ENCODE measurements at places on chromosomes 3 and 15. TPM values are rescaled to one million over a fixed set of nuclear protein-coding genes. Genes with fewer than 3 reads are reported as not detected.

The SKOR1 gene
- polyA plus RNA-seq = 0.28 TPM

- peaks cover 13% of the 10 kb centered on the region for H3K36me3 ChIP-seq
- peaks cover 6% of the 10 kb centered on the region for H3K27me3 ChIP-seq
- H3K4me3 ChIP-seq = peak within 1 kb of the TSS; percentile 49
- H3K4me1 ChIP-seq = peaks cover 15% of the 10 kb centered on the region
Measured at GRCh38 chr15:43517354-43518196, at the start of gene MAP1A. Gene MAP1A, plus strand, starts transcription at chr15:43517608. Its CDS starts 3,866 bp downstream, at chr15:43521474.

DNA sequence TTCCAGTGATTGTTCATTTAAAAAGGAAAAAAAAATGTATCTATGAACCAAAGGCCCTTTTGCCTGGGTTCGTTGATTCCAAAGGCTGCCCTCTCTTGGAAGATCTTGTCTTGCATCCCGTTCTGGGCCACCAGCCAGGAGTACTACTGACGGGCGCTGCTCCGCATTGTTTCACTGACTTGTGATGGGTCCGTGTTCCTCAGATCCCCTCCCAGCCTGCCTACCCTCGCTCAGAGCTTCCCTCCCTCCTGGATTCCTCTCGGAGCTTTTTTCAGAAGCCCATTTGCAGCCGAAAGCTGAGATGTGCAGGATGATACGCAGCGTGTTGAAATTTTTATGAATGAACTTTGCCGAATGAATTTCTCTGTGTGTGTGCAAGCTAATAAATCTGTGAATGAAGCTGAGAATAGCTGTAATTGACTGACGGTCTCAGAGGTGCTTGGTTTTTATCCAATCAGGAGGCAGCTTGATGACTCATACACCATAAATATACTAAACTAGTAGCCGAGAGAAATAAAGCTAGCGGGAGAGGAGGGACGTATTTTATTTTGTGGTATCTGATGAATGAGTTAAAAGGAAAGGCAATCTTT lies at the start of gene SHC4:
SHC4 (minus strand) TSS at position 396 of the 590 bp plus-strand sequence. CDS start 904 bp downstream, outside the sequence.
- peak; percentile 72 for DNase-seq
- no peak within 1 kb of the TSS for H3K27ac ChIP-seq
- H3K4me3 ChIP-seq = peak within 1 kb of the TSS; percentile 36

DNA sequence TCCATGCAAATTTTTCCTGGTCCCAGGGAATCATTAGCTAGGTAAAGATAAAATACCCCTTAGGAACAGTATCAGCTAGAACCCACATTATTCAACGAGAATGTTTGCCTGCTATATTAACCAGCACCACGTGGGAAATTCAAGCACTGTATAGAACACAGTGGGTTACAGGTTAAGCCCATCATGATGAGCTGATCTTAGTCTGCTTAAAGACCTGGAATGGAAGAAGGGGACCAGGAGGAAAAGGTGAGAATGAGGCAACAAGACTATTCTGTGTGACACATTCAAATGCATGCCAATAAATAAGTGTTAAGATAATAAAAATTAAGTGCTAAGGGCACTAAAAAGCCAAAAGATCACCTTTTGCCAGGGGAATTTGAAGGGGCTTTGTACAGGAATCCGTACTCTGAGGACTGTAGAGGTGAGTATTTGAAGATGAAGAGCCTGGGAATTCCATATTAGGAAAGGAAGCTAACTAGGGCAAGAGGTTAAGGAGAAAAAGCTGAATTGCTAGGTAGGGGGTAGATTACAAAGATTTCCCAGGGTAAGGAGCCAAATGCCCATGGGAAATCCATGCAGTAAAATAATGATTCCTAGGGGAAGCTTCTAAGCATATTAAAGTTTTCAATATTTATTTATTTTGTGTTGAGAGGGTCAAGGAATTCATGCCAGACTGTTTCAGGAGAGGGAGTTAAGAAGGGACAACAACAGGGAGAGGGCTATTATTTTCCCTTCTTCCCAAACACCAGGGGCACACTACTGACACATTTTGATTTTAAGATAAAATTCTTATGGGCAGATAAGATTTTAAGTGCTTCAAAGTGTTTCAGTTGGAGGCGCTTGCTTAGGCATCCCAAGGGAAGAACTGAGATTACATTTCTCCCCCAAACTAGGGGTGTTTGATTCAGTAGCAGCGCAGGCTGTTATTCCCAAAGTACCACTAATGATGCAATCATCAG lies 2.3 kb upstream of the MED12L start:
- H3K36me3 ChIP-seq = no peaks in the 10 kb centered on the region
- H3K27me3 ChIP-seq = peaks cover 34% of the 10 kb centered on the region
- H3K27ac ChIP-seq = no peak overlapping the region
- no peak overlapping the region for H3K4me3 ChIP-seq

The HAPLN3 gene
- 2.8 TPM for polyA plus RNA-seq

The PODXL2 gene
- 10.9 TPM for polyA plus RNA-seq

DNA sequence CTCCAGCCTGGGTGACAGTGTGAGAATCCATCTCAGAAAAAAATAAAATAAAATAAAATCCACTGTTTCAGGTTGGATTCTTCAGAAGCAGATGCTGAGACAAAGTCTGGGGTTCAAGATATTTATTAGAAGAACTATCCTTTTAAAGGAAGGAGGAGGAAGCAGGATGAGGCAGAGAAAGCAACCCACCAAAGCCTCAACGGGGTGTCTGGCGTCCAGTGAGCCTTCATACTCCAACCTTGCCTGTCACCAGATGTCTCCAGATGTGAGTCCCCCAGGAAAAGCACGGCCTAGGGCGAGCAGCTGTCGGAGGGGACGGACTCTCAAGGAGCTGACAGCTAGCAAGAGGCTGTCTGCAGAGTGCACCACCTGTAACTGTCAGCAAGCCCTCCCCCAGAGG lies 37.3 kb downstream of the MB21D2 start:
- no peaks in the 10 kb centered on the region for H3K36me3 ChIP-seq
- H3K4me1 ChIP-seq = peaks cover 43% of the 10 kb centered on the region
- H3K27me3 ChIP-seq = no peaks in the 10 kb centered on the region
- no peak for DNase-seq
- H3K4me3 ChIP-seq = no peak overlapping the region
- no peak overlapping the region for H3K27ac ChIP-seq

- no peaks in the 10 kb centered on the region for H3K36me3 ChIP-seq
- peak; percentile 19 for DNase-seq
- H3K27me3 ChIP-seq = no peaks in the 10 kb centered on the region
- H3K4me3 ChIP-seq = no peak overlapping the region
- H3K27ac ChIP-seq = no peak overlapping the region
- peaks cover 3% of the 10 kb centered on the region for H3K4me1 ChIP-seq
Measured at GRCh38 chr15:43998607-43999006, 171.8 kb downstream of the WDR76 start.

The SCG5 gene
- polyA plus RNA-seq = 22.2 TPM

- H3K36me3 ChIP-seq = no peaks in the 10 kb centered on the region
- no peaks in the 10 kb centered on the region for H3K27me3 ChIP-seq
- H3K4me3 ChIP-seq = no peak overlapping the region
- no peaks in the 10 kb centered on the region for H3K4me1 ChIP-seq
Measured at GRCh38 chr3:153961494-153961893, 159.7 kb upstream of the ARHGEF26 start.

DNA sequence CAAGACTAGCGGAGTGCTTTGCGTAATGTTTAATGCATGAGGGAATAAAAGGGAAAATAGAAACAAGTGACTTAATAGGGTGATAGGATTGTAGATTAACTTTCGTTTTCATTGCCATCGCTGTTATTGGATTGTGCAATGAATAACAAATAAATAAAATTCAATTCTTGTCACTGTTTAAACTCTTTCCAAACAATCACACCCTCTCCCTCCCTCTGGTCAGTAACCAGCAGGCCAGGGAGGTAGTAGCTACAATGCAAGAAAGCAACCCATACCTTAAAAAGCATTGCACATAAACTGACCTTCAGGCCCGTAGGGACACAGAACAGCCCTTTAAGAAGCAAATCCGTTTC lies 705 bp upstream of the TFRC start:
- H3K4me3 ChIP-seq = peak overlapping the region; percentile 83
- H3K36me3 ChIP-seq = no peaks in the 10 kb centered on the region
- peak; percentile 2 for DNase-seq
- H3K27me3 ChIP-seq = no peaks in the 10 kb centered on the region

DNA sequence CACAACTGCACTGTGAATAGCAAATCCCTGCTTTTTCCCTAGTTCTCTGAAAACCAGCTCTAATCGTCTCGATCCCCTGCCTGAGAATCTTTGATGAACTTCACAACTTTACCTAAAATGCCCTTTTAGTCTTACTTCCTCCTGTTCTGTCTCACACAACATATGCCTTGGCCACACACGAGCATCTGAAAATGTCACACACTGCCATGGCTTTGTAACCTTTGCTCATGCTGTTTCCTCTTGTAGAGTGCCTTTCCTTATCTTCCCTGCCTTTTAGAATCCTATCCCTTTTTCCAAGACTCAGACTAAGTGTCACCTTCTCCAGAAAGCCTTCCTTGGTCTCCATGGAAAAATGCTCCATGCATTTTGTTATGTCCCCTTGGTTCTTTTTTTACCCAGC lies 71.4 kb upstream of the HACD2 start:
- no peak for DNase-seq
- peaks cover 31% of the 10 kb centered on the region for H3K4me1 ChIP-seq
- H3K4me3 ChIP-seq = no peak overlapping the region
- no peaks in the 10 kb centered on the region for H3K27me3 ChIP-seq

DNA sequence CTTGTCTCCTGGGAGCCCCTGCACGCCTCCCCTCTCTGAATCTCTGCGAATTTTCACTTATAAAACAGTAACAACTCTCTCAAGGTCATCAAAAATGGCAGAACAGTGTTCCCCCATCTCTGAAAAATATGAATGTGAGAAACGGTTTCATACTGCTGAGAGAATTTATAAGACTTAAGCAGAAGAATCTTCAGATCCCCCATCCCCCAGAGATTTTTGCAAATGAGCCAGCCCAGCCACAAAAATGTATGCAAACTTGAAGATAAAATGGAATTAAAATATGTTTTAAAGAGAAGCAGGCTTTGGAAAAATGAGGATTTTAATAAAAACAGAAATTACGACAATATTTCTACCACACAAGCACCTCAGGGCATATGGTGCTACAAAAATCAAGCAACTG lies 173.0 kb downstream of the STT3B start:
- H3K36me3 ChIP-seq = peaks cover 4% of the 10 kb centered on the region
- H3K4me1 ChIP-seq = no peaks in the 10 kb centered on the region
- H3K4me3 ChIP-seq = no peak overlapping the region

- H3K36me3 ChIP-seq = no peaks in the 10 kb centered on the region
- no peak overlapping the region for H3K27ac ChIP-seq
- no peaks in the 10 kb centered on the region for H3K27me3 ChIP-seq
- H3K4me3 ChIP-seq = no peak overlapping the region
- no peaks in the 10 kb centered on the region for H3K4me1 ChIP-seq
Measured at GRCh38 chr15:100941536-100941935, 22.4 kb downstream of the LRRK1 start.

GRCh38 chr3:138361561-138361971 lies 13.2 kb downstream of the MRAS start:
- H3K4me3 ChIP-seq = no peak overlapping the region
- DNase-seq = no peak
- no peaks in the 10 kb centered on the region for H3K27me3 ChIP-seq

GRCh38 chr3:150238995-150239619 lies 169.0 kb upstream of the TSC22D2 start:
- H3K4me3 ChIP-seq = no peak overlapping the region
- no peak overlapping the region for H3K27ac ChIP-seq
- H3K4me1 ChIP-seq = peaks cover 12% of the 10 kb centered on the region
- H3K36me3 ChIP-seq = no peaks in the 10 kb centered on the region
- no peaks in the 10 kb centered on the region for H3K27me3 ChIP-seq

The ELL3 gene
- polyA plus RNA-seq = 38.9 TPM

DNA sequence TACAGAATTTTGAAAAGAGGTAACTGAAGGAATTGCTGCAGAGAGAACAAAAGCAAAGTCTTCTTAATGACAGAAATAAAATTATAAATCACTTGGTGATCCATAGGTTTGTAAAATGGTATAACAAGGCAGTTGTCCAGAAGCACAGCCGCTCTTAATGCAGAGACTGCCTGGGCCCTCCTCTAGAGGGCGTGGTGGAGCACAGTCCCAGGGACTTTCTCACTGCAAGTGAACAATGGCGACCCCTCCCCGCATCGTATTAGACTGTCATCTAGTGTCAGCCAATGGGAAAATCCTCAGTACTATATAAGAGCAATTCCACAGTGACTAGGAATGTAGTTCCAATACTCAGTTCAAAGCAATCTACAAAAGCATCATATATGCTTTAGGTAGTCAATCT lies 26.4 kb upstream of the ZBED2 start:
- no peak for DNase-seq
- H3K27me3 ChIP-seq = no peaks in the 10 kb centered on the region
- H3K4me1 ChIP-seq = no peaks in the 10 kb centered on the region
- no peak overlapping the region for H3K4me3 ChIP-seq

- no peaks in the 10 kb centered on the region for H3K27me3 ChIP-seq
- H3K4me3 ChIP-seq = no peak overlapping the region
- no peak overlapping the region for H3K27ac ChIP-seq
- DNase-seq = no peak
Measured at GRCh38 chr3:152305075-152305474, 36.3 kb downstream of the MBNL1 start.

- H3K27ac ChIP-seq = peak overlapping the region; percentile 1
- H3K27me3 ChIP-seq = no peaks in the 10 kb centered on the region
- DNase-seq = no peak
- H3K4me1 ChIP-seq = peaks cover 58% of the 10 kb centered on the region
Measured at GRCh38 chr15:74865316-74865715, 7.8 kb downstream of the SCAMP2 start.

The CAV3 gene
- 0.61 TPM for polyA plus RNA-seq

GRCh38 chr15:98648654-98649471 lies 524 bp downstream of the IGF1R start:
- peak overlapping the region; percentile 84 for H3K4me3 ChIP-seq
- peak overlapping the region; percentile 84 for H3K27ac ChIP-seq
- no peaks in the 10 kb centered on the region for H3K4me1 ChIP-seq
- H3K36me3 ChIP-seq = no peaks in the 10 kb centered on the region
- H3K27me3 ChIP-seq = no peaks in the 10 kb centered on the region

DNA sequence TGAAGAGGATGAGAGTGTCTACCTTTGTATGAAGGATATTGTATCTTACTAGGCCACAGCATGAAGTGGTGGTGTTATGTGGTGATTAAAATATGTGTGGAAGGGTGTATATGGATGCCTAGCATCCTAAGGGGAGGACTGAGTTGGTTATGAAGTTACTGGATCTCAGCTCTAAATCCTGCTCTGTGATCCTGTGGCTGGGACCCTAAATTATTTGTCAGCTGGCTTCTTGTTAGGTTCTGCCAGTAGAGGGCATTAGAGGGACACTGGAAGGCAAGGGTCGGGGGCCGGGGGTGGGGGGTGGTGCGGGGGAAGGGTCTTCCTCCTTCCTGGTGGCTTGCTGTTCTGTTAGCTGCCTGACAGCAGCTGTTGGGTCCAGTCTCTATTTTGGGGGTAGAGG lies 34.9 kb downstream of the MORF4L1 start:
- no peak overlapping the region for H3K4me3 ChIP-seq
- H3K4me1 ChIP-seq = no peaks in the 10 kb centered on the region
- peaks cover 83% of the 10 kb centered on the region for H3K36me3 ChIP-seq
- H3K27ac ChIP-seq = no peak overlapping the region

GRCh38 chr3:47283591-47284364 lies 1.0 kb downstream of the KLHL18 start:
- H3K27ac ChIP-seq = peak overlapping the region; percentile 96
- no peaks in the 10 kb centered on the region for H3K27me3 ChIP-seq
- peaks cover 4% of the 10 kb centered on the region for H3K4me1 ChIP-seq
- peaks cover 4% of the 10 kb centered on the region for H3K36me3 ChIP-seq

GRCh38 chr15:77085297-77085696 lies 14.4 kb upstream of the TSPAN3 start:
- H3K36me3 ChIP-seq = no peaks in the 10 kb centered on the region
- DNase-seq = no peak
- H3K4me1 ChIP-seq = peaks cover 10% of the 10 kb centered on the region
- no peak overlapping the region for H3K27ac ChIP-seq
- no peak overlapping the region for H3K4me3 ChIP-seq

Measured in large intestine (tissue), 12 donors.